ENCODE measurements at places on chromosomes 16 and 17. TPM values are rescaled to one million over a fixed set of nuclear protein-coding genes. Genes with fewer than 3 reads are reported as not detected.

MAP2K6 gene
- 0.37 TPM for total RNA-seq

SMIM22 gene
- not detected for total RNA-seq

MRPL45 gene
- 21.7 TPM for total RNA-seq

CHST5 gene
- 0.23 TPM for total RNA-seq

OR1F1 gene
- total RNA-seq = not detected

CAMTA2 gene
- total RNA-seq = 13.0 TPM

SLC2A4 gene
- total RNA-seq = not detected

PNMT gene
- not detected for total RNA-seq

TRAP1 gene
- total RNA-seq = 42.5 TPM

CACNG3 gene
- total RNA-seq = not detected

PPP1R1B gene
- not detected for total RNA-seq

CLEC3A gene
- total RNA-seq = not detected

KRTAP3-1 gene
- total RNA-seq = not detected

SIAH1 gene
- 37.4 TPM for total RNA-seq

FBXL16 gene
- total RNA-seq = 0.28 TPM

YBX2 gene
- not detected for total RNA-seq

PRAC2 gene
- not detected for total RNA-seq

DPEP3 gene
- not detected for total RNA-seq

IRX5 gene
- 0.60 TPM for total RNA-seq

POLG2 gene
- 10.1 TPM for total RNA-seq

KLHL36 gene
- total RNA-seq = 82.5 TPM

HBA1 gene
- total RNA-seq = not detected

SULT1A2 gene
- total RNA-seq = not detected

SDK2 gene
- 0.89 TPM for total RNA-seq

GPR139 gene
- not detected for total RNA-seq

RCVRN gene
- not detected for total RNA-seq

CAPNS2 gene
- 1.2 TPM for total RNA-seq

FBXO39 gene
- total RNA-seq = 0.14 TPM

KRT24 gene
- total RNA-seq = not detected

SLC38A10 gene
- 240 TPM for total RNA-seq

CCDC154 gene
- total RNA-seq = 0.30 TPM

UNC45B gene
- total RNA-seq = not detected

MAPK8IP3 gene
- 29.7 TPM for total RNA-seq

ALDH3A1 gene
- total RNA-seq = not detected

PMM2 gene
- 28.8 TPM for total RNA-seq

ABCA6 gene
- 4.5 TPM for total RNA-seq

RNF166 gene
- total RNA-seq = 10.1 TPM

AHSP gene
- total RNA-seq = not detected

CARD14 gene
- total RNA-seq = not detected

CSH1 gene
- total RNA-seq = not detected

FN3KRP gene
- total RNA-seq = 9.2 TPM

MAPK7 gene
- total RNA-seq = 33.9 TPM

NPIPA7 gene
- 1.2 TPM for total RNA-seq

KRT15 gene
- total RNA-seq = 1.8 TPM

PLD6 gene
- total RNA-seq = 1.8 TPM

DNAH17 gene
- total RNA-seq = not detected

TMEM100 gene
- 0.23 TPM for total RNA-seq

TBC1D3C gene
- not detected for total RNA-seq

HAPSTR1 gene
- 89.5 TPM for total RNA-seq

STH gene
- not detected for total RNA-seq

STAC2 gene
- total RNA-seq = not detected

All from smooth muscle cell of the umbilical artery (primary cell).